EH (cell line): ENCODE measurements at places on chromosomes 11 and 22.

GRCh38 chr11:59206635-59207034 is 6.1 kb downstream of the MPEG1 start:
- DNase-seq: peak; percentile 49

DNA sequence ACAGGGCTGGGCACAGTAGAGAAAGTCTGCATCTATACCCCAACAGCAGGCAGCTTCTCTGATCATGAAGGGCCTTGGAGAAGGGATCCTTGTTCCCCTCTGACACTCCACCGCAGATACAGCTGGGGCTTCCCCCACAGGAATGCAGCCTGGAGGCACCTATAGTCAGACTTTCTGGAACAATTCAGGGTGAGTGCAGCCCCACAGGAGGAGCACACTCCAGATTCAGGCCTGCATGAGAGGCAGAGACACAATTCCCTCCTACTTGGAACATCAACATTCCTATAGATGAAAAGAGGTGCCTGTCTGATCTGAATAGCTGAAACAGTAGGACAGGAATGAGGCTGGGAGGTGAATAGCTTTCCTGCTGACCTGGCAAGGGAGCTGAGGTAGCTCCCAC is 1298.0 kb upstream of the CNTN5 start:
- no peak for DNase-seq

DNA sequence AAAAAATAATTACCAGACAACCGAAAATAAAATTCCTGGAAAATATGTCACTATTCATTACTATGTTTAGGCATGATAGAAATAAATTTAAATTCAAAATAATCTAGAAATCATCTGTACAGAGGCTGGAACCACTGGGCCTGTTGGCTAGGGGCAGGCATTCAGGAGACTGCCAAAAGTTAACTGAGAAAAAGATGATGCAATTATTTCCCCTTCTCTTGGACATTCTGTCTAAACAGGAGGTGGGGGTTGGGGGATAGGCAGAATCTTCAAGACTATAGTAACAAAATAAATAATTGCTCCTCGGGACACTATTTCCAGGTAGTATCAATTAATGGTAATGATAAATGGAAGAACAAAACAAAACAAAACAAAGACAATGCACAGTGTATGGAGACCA is 14.1 kb downstream of the BTBD10 start:
- DNase-seq: peak; percentile 36

DNA sequence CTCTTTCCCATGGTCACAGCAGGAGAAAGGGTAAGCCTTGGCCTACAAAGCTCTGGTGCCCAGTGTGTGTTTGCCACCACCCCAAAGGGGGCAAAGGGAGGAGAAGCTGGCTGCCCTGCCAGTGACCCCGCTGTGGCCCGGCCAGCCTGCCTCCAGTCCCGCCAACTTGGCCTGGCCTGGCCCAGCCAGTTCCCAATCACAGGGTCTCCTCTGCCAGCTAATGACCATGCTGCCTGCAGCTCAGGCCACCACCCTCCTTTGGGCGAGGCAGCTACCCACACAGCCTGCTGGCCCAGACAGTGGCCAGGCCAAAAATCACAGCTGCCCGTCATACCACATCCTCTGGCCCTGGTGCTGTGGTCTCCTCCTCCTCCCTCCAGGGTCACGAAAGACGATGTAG is 5.1 kb downstream of the GDPD5 start:
- no peak for DNase-seq

DNA sequence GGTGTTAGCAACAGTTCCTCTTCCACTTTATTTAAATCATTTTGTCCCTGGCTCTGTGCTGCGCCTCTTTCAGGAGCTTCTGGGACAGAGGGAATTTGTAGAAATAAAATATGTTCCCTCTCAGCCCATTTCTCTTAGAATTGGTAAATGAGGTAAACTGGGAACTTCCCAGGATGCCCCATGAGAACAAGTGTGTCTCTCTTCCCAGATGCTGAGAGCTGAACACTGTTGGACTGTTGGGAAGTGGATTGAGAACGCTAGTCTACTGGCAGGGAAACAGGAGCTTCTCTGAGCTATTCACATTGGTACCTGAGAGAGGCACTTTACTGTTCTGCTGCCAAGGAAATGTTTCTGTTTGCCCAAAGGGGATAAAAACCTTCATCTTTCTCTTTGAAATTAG is 4.0 kb downstream of the CRY2 start:
- DNase-seq: no peak
